Activated naive CD4-positive, alpha-beta T cell (primary cell): ENCODE measurements at places on chromosomes 6 and 20.

- no peak for DNase-seq
These were observed 15.6 kb upstream of the CTNNBL1 start for GRCh38 chr20:37677969-37678861.

DNA sequence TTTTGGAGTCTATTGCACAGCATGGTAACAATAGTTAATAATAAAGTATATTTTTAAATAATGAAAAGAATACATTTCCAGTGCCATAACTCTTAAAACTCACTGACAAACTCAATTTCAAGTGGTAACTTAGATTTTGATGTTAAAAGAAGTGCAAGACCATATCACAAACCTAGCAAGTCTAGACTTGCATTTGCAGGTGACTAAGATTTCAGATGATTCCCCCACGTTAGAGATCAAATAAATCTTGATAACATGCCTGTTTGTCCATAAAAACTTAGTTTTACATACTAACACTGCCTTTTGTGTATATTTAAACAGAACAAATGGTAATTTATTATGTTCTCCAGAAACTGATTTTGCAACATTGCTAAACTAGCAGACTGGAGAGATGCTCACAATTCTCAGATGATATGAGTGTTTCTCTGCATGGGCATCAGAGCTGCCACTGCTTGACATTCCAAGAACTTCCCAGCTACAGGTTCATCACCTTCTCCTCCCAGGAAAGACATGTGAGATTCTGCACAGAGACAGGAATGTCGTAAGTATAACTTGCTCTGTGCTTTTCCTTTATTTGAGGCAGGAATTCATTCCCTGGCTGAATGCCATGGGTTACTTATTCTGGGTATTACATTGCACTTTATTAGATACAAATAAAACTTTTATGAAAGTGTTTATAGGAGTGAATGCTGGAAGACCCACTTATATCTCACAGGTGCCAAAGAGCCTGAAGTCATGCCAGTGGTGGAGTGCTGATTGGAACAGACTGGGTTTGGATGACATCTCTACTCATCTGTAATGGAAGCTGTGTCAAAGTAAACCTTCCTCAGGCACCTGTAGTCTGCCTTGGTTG lies 160.2 kb upstream of the FOXA2 start:
- no peak for DNase-seq

DNA sequence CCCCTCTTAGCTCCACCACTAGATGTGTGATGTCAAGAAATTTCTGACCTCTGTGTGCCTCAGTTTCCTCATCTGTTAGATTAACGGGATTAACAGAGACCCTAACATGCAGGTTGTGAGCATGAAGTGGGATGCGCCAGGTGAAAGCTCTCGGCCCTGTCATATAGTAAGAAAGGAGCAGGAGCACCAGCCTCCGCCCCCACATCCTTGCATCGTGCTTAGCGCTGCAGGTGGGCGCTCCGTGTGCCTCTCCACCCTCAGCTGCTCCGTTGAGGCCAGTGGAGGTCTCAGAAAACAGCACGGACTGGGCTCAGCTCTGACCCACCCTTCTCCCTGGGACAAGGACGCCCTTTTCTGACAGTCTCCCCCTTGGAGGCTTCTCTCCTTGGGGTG lies 63.4 kb downstream of the TCP11 start:
- no peak for DNase-seq

DNA sequence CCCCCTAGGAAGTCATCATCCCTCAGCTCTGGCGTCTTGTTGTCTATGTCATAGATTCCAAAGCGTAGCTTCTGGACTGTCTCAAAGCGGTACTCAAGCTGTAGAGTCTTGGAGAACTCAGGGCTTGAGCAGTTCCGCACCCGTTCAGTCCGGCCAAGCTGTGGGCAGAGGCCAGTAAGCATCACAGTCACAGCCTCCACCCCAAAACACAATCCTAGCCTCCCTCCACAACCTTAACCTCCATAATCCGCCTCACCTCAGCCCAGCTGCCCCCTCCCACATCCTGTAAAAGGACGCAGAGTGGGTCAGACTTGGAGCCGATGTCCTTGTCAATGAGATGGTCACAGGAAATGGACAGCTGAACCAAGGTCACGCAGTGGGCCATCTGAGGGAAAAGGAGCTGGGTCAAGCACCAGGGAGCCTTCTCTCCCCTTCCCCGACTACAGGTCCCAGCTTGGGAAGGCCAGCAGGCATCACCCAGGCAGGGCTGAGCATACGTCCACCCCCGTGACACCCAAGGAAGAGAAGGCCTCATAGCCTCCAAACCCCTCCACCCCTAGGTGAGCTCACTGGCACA lies 17.0 kb downstream of the SPAG4 start:
- DNase-seq: no peak

- DNase-seq: no peak
These were observed 301.9 kb downstream of the TFAP2A start for GRCh38 chr6:10112871-10113549.

DNA sequence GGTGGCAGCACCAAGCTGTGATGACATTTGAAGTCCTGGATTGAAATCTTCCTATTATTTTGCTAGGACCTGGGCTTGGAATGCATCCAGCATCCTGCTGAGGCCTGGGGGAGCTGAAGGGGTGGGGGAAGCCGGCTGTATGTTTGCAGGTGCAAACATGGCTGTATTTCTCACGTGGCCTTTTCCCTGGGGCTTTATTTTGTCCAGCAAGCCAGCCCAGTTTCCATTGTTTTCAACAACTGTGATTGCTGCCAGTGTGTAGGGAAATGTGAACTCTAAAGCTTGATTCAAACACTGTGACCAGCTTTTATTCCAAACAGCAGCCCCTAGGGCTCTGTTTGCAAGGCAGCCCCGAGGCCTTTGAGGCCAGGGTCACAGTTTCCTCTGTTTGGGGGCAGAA lies 683.0 kb downstream of the DHX35 start:
- no peak for DNase-seq

DNA sequence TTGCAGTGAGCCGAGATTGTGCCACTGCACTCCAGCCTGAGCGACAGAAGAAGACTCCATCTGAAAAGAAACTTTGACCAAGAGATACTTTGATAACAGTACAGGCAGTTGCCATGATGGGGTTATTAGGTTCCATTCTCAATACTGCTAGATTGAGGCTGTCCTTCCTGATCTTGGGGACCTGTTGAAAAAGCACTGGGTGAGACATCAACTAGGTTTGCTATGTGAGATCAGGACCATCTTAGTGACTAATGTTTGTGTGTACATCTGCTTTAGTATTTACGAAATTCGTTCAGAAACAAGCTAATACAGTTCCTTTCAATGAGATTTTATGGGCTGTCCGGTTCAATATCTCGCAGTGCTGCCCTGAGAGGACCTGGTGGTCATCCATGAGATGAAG lies 2.6 kb downstream of the DSE start:
- DNase-seq: no peak

GRCh38 chr6:144400321-144400720 lies 115.2 kb downstream of the UTRN start:
- DNase-seq: no peak

- no peak for DNase-seq
These were observed 433.2 kb upstream of the SPTLC3 start for GRCh38 chr20:12575352-12576095.

DNA sequence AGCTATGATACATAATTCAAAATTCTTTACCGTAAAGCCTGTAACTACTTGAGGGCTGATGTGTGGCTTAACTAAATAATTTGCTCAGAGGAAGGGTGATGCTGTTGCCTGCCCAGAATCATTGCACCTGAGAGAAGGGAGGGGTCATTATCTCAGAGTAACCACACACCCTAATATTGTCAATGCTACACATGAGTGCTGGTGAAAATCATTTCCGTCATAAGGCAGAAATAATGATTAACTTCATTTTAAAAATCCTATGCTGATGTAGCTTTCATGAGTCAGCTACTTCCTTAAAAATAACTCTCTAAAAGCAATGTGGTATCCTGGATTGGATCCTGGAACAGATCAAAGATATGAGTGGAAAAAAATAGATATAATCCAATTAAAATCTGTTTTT lies 146.4 kb upstream of the FAM83B start:
- no peak for DNase-seq

DNA sequence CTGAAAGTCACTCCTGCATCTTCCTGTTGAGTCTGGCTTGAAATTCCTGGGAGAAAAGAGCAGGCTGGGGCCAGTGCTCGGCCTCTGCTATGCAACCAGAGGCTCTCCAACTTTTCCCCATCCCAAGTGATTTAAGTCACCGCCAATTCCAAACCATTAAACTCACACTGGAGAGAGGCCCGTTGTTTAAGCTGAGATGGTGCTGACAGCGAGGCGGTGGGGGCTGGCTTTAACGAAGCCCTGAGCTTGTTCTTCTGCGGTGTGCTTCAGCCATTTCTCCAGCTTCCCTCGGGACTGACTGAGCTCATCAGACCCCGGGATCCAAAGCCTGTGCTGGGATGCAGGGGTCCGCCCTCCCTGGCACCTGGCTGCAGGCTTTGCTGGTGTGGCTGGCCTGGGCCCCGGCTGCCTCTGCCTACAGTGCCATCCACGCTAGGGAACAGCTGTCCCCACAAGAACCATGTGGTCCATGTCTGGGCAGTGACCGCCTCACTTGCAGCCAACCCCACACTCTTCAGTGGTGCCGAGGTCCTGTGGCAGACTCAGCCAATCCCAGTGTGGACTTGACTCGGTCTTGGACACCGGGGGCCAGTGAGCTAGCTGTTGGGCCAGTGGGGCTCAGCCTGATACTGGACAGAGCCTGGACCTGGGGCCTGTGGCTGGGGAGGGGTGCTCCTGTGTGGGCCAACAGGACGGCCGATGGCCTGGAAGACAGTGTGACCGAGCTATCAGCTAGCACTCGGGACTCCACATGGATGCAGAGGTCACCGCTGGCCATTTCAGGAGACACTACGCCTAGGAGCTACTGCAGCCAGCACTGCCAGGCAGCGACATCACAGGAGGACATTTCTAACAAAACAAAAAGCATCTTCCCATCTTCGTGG lies 21.2 kb downstream of the RAMACL start:
- DNase-seq: no peak

DNA sequence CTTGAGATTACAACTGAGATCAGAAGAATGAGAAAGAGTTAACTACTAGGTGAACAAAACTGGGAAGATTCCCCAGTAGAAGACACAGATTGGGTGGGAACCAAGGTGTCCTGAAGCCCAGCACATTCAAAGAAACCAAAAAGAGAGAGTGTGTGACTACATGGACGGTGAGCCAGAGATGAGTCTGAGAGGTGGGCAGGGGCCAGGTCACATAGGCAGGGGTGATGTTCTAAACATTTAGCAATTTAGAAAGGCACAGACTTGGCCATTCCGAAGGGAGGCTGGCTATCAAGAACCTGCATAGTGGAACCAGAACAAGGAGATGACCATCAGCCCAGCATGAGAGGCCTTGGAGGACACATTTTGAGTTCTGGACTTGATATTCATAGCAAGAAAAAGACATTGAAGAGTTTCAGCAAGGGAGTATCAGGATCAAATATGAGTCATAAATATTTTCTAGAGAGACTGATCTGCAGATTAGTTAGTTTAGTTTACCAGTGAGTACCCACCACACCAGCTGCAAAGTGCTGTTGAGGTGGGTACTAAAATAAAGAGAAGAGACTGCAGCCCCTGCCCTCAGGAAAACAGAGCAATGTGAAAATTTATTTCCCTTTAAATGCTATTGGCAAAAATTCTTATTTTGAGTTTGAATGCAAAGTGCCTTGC lies 340.5 kb upstream of the PRDM1 start:
- DNase-seq: no peak

- DNase-seq: no peak
These were observed 89.8 kb upstream of the ADTRP start for GRCh38 chr6:11868392-11868791.

DNA sequence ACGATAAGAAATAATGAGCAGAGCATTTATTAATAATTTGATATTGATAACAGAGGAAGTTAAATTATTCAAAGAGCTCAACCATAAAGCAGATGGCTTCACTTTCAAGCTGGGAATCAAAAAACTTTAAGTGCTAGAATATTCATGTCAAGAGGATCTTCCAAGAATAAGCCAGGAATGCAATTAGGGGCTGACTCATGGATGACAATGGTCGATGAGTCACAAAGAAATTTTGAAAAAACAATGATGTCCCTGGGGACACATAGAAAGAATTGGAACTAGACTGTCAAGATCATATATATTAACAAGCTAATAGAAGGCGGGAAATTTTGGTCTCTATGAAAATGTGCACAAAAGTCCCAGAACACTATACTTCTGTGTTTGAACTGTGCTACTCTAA lies 304.1 kb downstream of the LAMA2 start:
- no peak for DNase-seq

DNA sequence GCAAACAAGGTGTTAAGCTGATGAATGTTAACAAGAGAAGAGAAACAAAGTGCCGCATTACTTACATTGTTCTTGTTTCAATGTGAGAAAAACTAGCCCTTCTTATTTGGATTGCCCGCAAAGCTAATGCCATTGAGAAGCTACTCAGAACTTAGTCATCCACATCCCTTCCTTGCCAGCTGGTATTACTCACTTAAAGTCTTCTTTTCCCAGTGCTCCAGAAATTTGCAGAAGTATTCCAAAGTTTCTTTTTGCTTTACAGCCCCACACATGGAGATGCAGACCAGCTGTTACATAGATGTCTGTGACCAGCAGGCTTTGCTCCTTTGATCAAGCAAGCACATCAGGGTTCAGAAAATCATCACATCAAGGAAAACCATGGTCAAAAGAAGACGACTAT lies 529.0 kb downstream of the TBC1D32 start:
- DNase-seq: no peak
